Activated naive CD4-positive, alpha-beta T cell treated with Interleukin-2 at 50 U/mL for 16 hours (primary cell): ENCODE measurements at places on chromosomes 7 and 10.

DNA sequence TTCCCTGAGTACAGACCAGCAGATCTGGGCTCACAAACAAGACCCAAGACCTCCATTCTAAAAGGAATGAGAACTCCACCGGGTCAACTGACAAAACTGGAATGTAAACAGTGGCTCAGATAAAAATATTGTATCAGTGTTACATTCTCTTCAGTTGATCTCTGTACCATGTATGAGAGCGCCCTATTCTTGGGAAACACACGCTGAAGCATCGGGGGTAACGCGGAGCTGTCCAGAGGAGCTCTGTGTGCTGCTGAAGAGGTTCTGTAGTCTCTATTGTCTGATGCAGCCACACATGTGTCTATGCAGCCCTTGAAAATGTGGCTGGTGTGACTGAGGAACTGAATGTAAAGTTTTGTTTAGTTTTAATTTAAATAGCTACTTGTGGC, 39.7 kb downstream of the HIPK2 start:
- no peak for DNase-seq

- DNase-seq: no peak
These were observed 685 bp downstream of the CASP2 start for GRCh38 chr7:143288836-143289235.

- DNase-seq: no peak
These were observed 47.5 kb downstream of the ACSM6 start for GRCh38 chr10:95241533-95241932.

DNA sequence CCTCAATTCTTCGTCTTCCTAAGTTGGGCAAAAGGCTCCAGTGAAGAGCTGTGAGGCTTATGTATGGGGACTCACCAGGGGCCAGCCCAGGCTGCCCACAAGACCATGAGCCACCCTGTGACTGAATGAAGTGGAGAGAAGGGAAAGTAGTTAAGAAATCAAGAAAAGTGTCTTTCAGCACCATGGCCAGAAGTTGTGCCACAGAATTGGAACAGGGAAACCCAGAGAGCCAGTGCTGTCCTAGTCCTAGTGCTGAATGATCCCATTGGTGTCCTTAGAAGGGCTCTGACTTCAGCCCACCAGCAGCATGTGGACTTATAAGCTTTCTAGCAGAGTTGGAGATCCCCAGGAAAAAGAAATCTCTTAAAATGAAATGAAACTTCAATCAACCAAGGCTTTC, 37.0 kb upstream of the CCSER2 start:
- no peak for DNase-seq

DNA sequence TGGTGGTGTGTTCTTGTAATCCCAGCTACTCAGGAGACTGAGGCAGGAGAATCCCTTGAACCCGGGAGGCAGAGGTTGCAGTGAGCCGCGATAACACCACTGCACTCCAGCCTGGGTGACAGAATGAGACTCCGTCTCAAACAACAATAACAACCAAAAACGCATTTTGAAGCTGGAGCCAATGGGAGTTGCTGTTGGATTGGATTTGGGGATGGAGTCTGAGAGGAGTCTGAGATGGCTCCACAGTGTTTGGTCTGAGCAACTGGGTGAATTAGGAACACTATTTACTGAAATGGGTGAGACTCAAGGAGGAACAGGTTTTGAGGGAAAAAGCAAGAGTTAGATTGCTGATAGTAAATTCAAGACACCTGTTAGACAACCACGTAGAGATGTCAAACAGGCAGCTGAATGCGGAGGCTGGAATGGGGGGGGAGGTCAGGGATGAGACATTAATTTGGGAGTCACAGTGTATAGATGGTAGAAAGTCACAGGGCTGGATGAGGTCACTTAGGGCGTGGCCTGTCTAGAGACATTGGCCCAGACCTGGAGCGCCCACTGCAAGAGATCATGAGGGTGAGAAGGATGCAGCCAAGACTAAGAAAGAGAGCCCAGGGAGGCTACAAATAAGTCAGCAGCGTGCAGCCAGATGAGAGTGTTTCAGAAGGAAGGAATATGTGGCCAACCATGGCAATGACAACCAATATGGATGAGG, 56.4 kb downstream of the CYCS start:
- DNase-seq: no peak

DNA sequence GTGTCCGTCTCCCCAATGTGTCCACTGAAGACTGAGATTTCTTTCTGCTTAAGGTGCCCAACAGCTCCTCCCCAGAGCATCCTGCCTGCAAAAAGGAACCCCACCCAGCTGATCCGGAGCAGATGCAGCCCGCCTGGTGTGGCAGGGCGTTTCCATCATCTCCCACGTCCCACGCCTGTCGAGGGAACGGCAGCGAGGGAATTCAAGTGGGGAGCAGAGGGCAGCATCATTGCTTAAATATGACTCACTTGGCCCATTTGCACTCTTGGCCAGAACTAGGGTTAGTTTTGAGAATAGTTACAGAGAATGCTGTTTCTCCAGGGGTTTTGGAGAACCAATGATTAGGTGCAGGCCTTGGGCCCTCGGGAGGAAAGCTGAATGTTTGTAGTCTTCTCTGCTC, 20.8 kb downstream of the VWA2 start:
- no peak for DNase-seq
